ENCODE measurements at places on chromosomes 2 and 18.

- DNase-seq, result no peak
Observed at GRCh38 chr18:7116001-7116730, 1.4 kb downstream of the LAMA1 start.

DNA sequence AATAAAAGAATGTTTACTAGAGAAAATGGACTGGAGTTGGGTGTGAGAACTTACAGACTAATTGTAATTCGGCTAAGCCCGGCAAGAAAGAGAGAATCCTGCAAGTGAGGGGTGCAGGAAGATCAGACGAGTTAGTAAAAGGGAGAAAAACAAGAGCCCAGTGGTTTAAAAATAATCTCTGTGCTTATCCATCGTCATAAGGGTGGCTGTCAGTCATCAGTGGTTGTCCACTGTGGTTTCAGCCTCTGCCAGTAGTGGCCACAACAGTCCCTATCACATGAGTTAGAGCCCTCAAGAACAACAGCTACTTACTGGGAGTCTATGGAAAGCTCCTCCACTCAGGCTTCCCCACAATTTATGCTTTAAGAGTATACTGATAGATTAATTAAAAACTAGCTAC, 239.8 kb downstream of the SETBP1 start:
- DNase-seq, result no peak

GRCh38 chr2:207459990-207460757, 69.6 kb upstream of the CREB1 start:
- DNase-seq, result no peak

DNA sequence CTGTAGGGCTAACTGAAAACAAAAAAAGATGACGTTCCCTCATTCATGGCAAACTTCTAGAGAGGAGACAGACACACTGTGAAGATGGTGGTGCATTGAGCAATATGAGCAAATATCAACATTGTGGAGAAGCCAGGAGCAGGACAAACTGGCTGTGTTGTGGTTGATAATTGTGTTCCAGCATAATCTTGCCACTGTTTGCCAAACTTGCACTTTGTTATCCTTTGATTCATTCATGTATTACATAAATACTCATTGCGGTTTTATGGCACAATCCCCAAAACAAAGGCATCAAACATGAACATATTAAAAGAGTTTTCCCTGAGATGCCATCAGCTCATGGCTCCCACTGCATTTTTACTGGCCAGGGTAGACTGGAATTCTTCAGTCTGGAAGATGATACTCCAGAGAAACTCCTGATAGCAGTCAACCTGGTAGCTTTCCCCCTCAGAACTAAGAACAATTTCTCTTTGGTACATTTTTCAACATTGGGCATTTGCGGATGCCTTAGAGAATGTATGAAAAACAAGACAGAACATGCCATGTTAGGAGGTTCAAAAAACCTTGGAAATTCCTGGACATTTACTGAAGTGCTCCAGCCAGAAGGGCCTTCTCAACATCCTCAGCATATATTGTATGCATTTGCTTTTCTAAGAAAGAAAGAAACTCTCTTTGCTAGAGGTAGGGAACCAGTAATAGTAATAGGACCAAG, 487.4 kb upstream of the CELF4 start:
- DNase-seq, result no peak

- no peak for DNase-seq
Observed at GRCh38 chr2:98391581-98392270, 45.5 kb downstream of the CNGA3 start.

DNA sequence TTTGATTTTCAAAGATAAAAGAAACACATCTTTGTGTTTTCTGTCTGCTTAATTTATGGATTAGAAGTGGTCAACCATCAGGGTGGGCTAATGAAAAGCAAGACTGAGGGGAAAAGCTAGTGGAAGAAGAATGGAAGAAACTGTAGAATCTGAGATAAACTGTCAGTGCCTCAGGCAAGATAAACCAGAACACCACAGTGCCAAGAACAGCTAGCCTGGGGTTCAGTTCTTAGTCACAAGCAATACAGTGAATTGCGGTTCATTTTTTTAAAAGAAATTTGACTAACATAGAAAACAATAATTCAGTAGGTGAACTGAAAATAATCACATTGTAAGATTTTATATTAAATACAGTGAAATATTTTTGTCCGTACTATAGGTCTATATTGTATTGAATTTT, 22.0 kb upstream of the LNPK start:
- no peak for DNase-seq

- no peak for DNase-seq
Observed at GRCh38 chr2:176804392-176804791, 408.2 kb upstream of the HNRNPA3 start.

DNA sequence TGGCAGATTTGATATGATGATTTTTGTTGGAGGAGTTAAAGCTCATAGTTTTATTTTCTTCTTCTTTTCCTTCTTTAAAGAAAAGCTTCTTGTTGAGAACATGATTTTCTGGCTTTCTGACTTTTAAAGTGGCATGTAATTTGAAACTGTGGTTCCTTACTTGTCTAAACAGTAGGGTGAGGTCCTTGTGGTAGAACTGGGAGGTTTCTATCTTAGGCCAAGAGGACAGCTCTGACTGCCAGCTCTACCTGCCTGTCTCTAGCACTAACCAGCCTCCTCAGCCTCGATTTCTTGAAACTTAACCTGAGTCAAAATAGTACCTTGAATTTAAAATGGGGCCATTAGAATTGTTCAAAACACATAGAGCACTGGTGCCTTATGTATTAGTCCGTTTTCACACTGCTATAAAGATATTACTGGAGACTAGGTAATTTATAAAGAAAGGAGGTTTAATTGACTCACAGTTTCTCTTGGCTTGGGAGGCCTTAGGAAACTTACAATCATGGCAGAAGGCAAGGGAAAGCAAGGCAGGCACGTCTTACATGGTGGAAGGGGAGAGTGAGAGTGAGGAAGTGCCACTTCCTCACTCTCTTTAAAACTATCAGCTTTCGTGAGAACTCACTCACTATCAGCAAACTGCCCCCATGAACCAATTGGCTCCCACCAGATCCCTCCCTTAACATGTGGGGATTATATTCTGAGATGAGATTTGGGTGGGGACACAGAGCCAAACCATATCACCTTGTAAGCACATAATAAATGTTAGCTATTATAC, 119.0 kb downstream of the CERS6 start:
- no peak for DNase-seq

GRCh38 chr18:79962835-79963657, 1.4 kb upstream of the HSBP1L1 start:
- DNase-seq, result no peak

- no peak for DNase-seq
Observed at GRCh38 chr2:39491653-39492052, 54.6 kb upstream of the MAP4K3 start.

DNA sequence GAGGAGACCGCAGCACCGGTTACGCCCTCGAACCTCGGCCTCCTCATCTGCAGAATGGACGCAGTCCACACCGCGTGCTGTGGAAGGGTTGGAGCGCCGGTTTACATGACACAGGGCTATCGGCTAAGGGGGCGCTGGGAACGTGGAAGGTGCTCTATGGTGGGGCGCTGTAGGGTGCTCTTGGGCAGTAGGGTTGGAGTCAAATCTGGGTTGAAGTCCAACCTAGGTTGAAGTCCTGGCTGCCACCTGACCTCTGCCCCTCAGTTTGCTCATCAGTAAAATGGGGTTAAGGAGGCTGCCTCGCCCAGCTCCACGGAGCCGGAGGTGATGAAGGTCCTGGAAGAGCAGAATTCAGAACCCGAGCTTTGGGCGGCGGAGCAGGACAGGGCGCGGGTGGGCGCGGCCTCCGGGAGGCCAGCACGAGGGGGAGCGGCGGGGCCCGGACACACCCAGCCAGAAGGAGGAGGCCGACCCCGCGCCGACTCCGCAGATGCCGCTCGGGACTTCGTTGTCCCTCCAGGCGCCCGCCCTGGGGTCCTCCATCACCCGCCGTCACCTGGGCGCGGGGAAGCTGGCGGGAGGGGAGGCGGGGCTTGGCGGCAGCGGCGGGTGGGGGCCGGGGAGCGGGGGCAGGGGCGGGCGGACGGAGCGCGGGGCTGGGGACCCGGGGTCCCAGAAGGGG, 558 bp upstream of the GAREM2 start:
- no peak for DNase-seq

GRCh38 chr2:163801486-163801885, 65.7 kb upstream of the FIGN start:
- DNase-seq, result no peak

- DNase-seq, result no peak
Observed at GRCh38 chr18:61965311-61965710, 72.5 kb upstream of the RNF152 start.

GRCh38 chr2:205022841-205023240, 477.6 kb downstream of the PARD3B start:
- no peak for DNase-seq

GRCh38 chr2:228503731-228504130, 322.2 kb upstream of the SPHKAP start:
- no peak for DNase-seq

DNA sequence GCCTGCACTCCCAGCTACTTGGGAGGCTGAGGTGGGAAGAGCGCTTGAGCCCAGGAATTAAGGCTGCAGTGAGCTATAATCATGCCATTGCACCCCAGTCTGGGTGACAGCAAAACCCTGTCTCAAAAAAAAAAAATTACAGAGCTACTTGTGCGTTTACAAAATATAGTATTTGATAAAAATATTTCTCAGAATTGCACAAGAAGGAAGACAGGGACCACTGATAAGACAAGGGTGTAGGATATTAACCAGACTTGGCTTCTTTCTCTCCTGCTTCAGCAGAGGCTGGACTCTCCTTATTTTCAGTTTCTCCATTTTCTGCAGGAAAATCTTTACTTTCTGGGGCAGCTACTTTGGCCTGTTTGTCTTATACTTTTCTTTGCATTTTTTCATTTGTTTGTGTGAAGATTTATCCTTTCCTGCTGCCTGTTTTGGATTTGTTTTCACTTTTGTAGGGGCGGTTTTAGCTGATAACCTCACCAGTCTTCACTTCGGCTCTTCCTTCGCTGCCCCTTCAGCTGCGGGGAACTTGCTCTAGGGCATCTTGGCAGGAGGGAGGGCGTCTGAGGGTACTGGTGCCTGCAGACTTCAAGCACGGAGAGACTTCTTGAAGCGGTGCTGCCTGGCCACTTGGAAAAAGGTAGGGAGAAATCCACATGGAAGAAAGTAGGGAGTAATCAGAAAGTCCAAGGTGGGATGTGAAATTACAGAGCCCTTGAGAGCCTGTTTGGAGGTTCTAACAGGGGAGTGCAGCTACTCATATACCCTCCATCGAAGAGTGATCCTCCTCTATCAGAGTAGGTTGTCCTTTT, 14.9 kb upstream of the ZDBF2 start:
- no peak for DNase-seq

DNA sequence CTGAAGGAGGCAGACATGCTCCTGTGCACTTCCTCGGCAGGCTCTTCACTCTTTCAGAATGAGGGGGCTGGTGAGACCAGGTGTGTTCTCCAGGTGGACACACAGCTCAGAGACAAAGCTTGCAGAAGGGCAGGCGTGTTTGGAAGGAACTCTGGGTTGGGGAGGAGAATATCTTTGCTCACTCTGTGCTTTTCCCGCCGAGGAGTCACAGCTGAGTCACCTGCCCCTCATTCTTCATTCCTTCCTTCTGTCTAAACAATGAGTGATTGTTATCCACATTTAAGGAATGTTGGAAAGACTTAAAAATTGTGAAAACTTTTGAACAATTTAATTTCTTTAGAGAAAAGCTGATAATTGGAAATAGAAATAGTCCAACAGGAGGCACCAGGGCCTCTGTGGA, 126.3 kb upstream of the TPO start:
- DNase-seq, result no peak

DNA sequence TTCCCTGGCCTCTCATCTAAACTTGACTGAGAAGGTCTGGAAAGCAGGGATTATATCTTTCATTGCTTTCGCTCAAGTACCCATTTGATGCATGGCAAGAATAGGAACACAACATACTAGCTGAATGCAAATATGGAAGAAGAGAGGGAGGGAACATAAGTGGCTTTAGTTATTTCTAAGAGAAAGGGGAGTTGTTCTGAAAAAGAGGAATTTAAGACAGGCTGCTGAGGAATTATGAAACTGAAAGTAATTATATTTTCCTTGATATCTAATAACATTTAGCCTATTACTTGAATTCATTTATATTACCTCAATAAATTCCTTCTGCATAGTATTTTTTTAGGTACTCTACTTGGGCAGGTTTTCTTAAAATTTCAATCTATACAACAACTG, 105.8 kb upstream of the TTN start:
- no peak for DNase-seq

DNA sequence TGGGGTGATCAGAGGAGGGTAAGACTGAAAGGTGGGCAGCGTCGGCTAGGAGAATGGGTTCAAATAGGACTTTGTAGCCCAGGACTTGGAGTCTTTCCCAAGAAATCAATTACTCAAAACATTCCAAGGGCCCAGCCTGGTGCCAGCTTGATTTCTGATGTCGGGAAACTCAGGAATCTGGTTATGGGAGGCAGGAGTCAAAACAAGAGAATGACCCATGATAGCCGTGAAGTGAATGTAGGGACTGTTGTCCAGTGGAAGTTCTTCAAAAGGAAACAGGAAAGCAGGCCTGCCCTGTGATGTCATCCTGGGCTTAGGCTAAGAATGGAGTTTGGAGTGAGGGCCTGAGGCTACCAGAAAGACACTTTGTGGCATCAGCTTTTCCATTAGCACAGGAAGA, 67.4 kb upstream of the SLC14A2 start:
- DNase-seq, result no peak

DNA sequence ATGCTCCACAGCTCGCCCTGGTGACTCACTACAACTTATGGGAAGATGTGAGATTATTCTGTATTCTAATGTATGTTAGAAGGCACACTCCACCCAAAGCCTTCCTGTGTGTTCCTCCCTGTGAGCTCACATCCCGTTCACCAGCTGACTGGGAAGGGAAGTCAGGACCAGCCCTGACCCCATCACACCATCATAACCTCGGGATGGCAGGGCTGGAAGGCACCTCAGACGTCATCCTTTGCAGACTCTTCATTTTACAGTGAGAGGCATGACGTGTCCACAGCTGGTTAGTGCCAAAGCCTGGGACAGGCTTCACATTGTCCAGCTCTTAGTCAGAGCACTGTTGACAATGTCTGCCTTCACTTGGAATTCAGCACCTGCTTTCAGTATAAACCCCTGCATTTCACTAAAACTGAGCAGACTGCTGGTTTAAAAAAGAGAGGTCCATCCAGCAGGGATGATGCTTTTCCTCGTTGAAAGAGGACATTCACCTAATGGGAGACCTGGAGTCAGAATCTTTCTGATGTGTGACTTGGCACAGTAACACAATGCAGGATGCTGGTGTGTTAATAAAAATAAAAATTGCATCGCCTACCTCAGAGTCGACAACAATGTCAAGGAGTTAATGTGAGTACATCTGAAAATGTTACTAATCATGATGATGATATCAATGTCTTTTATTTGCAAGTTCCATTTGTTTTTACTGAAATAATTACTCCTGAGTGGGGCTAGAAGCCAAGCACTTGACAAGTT, 418.0 kb upstream of the TNP1 start:
- no peak for DNase-seq

Data from activated T-helper 1 cell treated with Interleukin-2 at 50 U/mL for 16 hours (primary cell).